ENCODE measurements at places on chromosomes 5 and 9.
A peak's percentile ranks its signal among the peaks of the same experiment; 100 is the strongest.

- peak; percentile 21 for DNase-seq
Observed at GRCh38 chr9:95771556-95772246, 103.8 kb upstream of the ERCC6L2 start.

DNA sequence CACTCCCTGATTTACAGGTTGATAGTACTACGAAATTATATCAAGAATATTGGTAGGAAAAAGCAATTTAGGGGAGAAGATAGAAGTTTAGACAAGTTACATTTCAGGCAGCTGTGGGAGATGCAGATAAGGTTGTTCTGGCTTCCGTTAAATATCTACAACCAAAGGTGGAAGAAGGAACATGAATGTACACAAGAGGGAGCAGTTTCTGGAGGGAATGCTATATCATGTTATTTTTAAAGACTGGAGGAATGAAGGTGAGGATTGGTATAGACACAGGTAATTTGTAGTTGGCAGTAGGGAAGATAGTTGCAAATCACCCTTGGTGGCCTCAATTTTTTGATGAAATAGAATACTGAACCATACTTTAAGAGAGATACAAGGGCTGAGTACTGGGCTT lies 187.3 kb upstream of the NMUR2 start:
- no peak for DNase-seq

DNA sequence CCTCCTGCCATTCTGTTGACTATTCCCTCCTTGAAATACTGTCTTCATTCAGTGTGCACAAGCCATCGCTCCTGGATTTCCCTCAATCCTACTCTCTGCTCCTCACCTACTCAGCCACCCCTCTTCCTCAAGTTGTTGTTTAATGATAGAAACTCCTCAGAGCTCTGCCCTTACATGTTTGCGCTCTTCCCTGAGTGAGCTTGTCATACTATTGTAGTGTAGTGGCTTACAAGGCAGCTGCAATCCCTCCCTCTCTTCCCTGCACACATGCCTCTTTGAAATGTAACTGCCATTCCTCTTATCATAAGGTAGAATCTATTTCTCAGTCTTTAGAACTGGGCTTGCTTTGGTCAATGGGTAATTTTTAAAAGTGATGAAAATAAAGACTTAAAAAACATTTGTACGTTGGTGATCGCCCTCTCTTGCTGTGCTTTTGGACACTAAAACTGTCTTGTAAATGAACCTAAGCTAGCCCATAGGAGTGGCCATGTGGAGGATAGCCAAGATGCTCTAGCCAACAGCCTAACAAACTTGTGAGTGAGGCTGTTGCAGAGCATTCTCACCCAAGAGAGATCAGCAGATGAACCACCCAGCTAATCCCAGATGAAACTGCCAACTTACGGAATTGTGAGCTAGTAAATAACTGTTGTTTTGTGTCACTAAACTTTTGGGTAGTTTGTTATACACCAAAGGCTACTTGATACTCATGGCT lies 18.1 kb upstream of the SMAD5 start:
- no peak for DNase-seq

DNA sequence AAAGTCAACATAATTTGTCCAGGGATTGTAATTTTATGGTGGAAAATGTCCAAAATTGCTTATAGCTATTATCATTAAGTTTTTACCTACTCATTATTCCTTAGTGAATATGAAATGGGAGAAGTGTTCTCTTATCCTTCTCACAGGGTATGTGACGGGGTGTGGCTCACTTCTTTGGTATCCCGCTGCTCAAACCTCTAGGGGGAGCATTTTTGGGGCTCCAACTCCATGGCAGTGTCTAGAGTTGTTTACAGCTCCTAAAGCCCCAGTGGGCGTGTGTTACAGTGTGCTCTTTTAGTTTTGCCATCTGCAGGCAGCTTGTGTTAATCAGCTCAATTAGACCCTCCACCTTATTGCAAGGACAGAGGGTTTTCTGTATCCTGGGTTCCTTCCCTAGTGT lies 89.4 kb downstream of the CDKN2A start:
- DNase-seq = no peak

DNA sequence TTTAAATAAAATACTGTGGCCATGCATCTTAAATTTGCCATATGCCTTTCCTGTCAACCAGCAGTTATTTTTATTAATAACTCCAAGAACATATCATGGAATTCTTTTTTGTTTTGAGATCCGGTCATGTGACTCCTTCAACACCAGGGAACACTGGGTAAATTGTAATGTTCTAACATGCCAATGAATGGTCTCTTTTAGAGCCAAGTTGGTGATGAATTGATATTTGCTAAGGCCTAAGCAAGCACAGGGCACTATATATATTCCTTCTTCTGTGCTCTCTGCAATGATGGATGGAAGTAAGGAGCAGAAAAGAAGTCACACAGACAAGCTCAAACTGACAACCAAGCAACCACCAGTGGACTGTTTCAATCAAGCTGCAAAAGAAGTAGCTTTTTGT lies 124.0 kb downstream of the EFNA5 start:
- DNase-seq = no peak

DNA sequence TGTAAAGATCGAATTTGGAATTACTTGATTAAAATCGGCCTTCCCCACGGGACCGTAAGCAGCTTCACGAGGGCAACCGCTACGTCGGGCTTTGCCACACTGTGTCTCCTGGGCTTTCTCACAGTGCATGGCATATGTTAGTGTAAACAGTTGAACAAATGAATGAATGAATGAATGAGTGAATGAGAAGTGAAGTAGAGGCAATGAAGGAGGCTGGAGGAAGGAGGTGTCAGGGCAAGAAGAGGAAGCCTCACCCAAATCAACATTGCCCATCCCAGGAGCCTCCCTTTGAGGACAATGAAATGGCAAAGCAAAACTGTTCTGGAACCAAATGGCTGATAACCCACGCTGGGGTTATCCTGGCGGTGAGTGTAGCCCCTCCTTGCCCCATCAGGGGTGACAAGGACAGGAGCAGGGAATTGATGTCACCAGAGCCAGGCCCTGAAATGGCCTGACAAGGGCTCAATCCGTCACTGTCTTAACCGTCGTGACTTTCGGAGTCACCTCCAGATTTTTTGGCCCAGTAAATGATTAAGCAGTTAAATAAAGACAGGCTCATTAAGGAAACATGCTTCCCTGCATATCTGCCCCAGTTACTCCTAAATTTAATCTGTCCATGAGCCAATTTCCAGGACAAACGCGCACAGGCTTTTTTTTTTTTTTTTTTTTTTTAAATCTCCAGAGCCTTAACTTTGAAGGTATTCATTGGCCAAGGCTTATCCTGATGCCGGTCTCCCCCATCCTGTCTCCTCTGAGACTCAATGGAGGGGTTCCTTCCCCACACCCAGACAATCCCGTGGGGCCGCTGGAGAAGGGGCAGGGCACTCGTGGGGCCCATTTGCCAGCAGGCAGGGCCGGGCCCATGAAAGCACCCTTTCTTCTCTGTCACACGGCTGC lies 88.4 kb upstream of the BOD1 start:
- DNase-seq = no peak

- DNase-seq = no peak
Observed at GRCh38 chr5:107980923-107981692, 310.4 kb upstream of the EFNA5 start.

DNA sequence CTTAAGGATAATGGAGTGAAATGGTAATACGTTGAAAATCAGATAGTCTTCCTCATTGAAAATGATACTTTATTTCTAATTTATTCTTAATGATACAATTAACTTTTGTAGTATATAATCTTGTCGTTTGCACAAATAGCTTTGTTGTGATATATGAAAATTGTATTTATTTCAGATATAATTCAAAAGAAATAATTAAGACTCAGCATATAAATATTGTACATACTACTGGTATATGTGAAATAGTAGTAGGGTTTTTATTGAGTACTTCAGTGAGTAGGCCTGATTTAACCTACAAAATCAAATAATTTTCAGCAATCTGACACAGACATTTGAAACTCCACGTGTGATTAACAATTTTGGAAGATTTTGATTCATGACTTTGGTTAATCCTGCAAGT lies 4.8 kb downstream of the C5orf22 start:
- DNase-seq = no peak

GRCh38 chr9:117796681-117797080 lies 92.5 kb downstream of the TLR4 start:
- no peak for DNase-seq

DNA sequence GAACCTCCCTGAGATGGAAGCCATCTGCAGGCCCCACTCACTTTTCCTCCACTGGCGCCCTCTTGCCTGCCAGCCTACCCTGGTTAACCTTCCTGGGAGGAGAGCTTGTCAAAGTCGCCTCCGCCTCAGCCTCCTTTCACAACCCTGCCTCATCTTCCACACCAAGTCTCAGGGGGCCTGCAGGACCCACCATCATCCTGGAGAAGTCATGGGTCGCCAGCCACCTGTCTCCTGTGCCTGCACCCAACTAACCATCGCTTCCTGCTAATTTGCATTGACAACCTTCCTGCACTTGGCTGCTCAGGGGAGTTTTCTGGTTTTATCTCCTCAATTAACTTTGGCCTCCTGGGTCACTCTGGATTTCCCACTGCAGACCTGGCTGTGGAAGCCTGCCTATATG lies 52.8 kb upstream of the GRHPR start:
- DNase-seq = no peak

- DNase-seq = peak; percentile 50
Observed at GRCh38 chr5:96663608-96664007, 1.4 kb downstream of the CAST start.

- DNase-seq = peak; percentile 42
Observed at GRCh38 chr9:132878695-132879456, at the start of gene SPACA9. Gene SPACA9 (plus strand): TSS chr9:132878898. CDS start chr9:132883948, 5,050 bp downstream.

GRCh38 chr5:154878642-154879335 lies 20.4 kb downstream of the CNOT8 start:
- DNase-seq = no peak

- DNase-seq = no peak
Observed at GRCh38 chr9:122086873-122087272, 6.2 kb downstream of the TTLL11 start.

- DNase-seq = no peak
Observed at GRCh38 chr5:103829585-103829984, 267.0 kb upstream of the NUDT12 start.

DNA sequence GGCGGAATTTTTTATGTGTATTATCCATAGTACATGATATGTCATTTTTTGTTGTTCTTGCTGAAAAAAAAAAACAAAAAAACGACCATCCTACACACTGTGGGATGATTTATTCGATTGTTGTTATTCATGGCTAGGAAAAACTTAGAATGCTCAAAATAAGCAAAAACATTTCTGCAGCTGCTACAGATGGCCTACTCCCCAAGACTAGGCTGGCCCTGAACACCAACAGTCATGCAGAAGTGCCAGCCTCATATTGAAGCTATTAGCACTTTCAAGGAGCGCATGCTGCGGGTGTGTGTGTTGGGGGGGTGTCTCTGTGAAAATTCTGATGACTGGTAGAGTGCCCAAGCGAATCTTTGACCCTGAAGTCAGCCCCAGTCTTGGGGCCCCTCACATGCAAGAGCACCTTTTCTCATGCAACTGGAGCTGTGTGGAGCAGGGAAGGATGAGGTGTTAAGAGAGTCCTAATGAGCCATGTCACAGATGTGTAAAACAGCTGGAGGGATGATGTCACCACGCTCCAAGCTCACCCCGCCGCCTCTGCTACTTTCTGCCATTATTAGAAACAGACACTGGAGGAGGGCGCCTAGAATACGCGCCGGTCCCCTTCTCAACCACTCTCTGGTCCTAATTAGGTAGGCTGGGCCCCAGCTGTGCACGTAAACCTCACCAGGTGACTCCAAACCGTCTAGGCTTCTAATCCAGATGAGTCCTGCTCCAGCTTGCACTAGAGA lies 61.0 kb upstream of the SMIM23 start:
- DNase-seq = no peak

GRCh38 chr5:176671890-176672747 lies 24.8 kb downstream of the TSPAN17 start:
- DNase-seq = no peak

- no peak for DNase-seq
Observed at GRCh38 chr5:63655043-63655442, 307.2 kb downstream of the HTR1A start.

DNA sequence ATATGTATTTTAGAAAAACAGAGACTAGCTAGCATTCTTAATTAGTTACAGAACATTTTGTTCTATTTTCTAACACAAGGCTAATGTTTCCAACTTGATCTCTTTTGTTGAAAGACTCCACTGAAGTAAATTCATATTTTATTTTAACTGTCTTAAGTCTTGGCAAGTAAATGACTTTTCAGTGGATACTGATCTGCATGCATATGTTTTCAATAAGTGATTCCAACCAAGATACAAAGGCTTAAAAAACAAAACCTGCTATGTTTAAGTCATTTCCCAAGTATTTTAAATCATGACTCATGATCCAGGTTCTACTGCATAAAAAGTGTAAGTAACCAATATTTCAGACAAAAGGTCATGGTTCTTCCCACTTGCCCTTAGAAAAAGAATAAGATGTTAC lies 5.7 kb downstream of the CDO1 start:
- no peak for DNase-seq

GRCh38 chr9:32394381-32395049 lies 10.1 kb downstream of the ACO1 start:
- DNase-seq = no peak

DNA sequence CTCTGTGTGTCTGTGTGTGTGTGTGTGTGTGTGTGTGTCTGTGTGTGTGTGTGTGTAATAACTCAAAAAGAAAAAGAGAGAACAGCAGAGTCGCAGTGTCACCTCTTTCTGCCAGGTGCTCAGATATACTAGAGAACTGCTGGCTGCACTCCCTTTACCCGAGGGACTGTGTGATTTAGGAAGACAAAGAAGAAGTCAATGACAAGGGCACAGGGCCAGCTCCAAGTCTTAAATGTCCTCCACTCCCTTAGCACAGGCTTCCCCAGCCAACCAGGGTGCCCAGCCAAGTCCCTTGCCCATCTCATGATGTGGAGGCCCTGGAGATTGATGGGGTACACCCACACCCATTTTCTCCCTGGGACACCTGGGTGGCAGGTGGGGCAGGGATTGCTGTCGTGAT lies 8.7 kb downstream of the CCNJL start:
- no peak for DNase-seq

- no peak for DNase-seq
Observed at GRCh38 chr9:128141604-128142003, 7.6 kb upstream of the LCN2 start.

GRCh38 chr5:142421621-142422397 lies 97.0 kb upstream of the SPRY4 start:
- no peak for DNase-seq

- DNase-seq = no peak
Observed at GRCh38 chr9:117465706-117466105, 50.8 kb upstream of the ASTN2 start.

DNA sequence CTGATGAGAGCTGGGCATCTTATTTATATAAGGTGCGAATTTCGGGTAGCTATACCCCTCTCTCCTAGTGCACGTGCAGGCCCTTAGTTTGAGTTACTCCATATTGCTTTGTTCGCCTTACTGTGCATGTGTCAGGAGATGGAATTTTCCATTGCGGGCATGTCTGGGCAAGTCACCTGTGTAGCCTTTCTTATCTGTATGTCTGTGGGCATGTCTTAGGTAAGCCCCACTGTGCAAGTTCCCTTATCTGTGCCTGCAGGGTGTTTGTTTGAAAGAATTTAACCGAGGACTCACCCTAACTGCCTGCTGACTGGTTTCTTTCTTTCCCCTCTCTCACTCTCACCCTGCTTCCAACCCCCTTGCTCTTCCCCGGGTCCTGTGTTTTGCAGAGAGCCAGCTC lies 140.7 kb upstream of the RANBP3L start:
- no peak for DNase-seq

Measured in prostate gland (tissue), 2 donors.